ENCODE measurements at places on chromosomes 3 and 15.

GRCh38 chr3:4772171-4772804 lies 206.9 kb upstream of the BHLHE40 start:
- no peak for DNase-seq

- DNase-seq, result no peak
These were observed 8.6 kb downstream of the SLC6A1 start for GRCh38 chr3:11001020-11001657.

DNA sequence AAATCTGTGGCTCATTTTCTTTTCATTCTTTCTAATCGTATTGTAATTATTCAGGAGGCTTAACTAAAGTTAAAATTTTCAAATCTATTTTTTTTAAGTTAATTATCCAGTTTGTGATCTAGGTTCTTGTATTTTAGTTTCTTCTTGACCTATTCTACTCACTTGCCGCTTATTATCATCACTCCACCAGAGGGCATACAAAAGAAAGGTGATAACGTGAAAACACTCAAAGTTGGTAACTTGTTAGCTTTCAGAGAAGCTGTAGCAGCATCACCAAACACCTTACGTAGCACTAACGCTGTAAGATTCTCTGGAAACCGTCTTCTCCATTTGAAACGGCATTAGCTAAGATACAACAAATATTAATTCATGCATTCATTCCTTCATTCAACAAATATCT lies 4.8 kb downstream of the GNB4 start:
- DNase-seq, result no peak

- no peak for DNase-seq
These were observed 8.4 kb upstream of the GATA2 start for GRCh38 chr3:128501431-128501830.

DNA sequence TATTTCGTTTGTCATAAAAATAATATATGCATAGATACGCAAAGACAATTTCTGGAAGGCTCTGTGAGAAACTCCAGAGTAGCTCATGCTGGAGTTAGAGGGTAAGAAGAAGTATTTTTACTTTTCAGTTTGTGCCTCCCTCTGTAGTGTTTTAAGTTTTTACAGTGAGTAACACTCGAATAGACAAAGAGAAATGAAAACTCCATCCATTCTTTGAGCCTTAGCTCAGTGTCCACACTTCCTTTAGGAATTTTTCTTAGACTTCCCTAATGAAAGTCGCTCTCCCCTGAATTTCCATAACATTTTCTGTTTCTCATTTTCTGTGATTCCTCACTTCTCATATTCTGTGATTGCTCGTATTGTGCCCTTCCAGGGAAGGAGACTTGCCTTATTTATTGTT lies 2.1 kb downstream of the BLOC1S6 start:
- no peak for DNase-seq
